CD4-positive, alpha-beta T cell (primary cell): ENCODE measurements at places on chromosomes 11 and 22. TPM values are rescaled to one million over a fixed set of nuclear protein-coding genes. Genes with fewer than 3 reads are reported as not detected.

GRCh38 chr11:127056338-127056971 is 55.9 kb upstream of the KIRREL3 start:
- no peak for DNase-seq

- no peak for DNase-seq
Observed at GRCh38 chr22:49193348-49193747, 634.3 kb downstream of the BRD1 start.

DNA sequence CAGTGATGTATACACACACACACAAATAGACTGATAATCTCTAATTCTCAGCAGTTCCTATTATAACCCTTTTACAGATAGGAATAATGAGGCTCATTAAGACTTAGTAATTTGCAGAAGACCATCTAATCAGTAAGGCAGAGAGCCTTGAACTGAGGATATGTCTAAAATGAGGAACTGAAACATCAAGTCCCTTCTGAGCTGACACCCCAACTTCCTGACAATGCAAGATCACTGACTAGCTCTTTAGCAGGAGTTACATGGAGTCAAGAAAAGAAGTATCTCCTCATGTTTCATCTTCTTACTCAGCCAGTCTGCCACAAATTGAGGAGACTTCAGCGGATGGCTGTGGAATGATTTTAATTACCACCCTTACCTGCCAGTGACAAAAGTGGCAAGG is 193.0 kb downstream of the MSANTD4 start:
- DNase-seq: no peak

DNA sequence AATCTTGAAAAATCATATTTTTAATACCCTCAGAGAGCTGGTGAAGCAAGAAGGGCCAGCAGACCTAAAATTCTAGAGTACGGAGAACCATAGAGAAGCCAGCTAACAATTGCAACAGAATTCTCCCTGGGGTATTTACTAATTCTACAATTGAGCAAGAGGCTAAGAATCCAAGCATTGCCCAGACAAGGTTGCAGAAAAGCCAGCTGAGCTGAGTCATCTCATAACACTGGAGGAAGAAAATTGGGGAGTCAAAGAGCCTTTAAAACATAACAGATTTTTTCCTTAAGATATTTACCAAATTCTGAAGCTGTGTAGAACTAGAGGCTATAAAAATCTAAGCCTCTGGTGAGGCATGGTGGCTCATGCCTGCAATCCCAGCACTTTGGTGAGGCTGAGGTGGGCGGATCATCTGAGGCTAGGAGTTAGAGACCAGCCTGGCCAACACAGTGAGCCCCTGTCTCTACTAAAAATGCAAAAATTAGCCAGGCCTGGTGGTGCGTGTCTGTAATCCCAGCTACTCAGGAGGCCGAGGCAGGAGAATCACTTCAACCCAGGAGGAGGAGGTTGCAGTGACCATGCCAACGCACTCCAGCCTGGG is 13.6 kb upstream of the TMEM216 start:
- DNase-seq: peak; percentile 37

DNA sequence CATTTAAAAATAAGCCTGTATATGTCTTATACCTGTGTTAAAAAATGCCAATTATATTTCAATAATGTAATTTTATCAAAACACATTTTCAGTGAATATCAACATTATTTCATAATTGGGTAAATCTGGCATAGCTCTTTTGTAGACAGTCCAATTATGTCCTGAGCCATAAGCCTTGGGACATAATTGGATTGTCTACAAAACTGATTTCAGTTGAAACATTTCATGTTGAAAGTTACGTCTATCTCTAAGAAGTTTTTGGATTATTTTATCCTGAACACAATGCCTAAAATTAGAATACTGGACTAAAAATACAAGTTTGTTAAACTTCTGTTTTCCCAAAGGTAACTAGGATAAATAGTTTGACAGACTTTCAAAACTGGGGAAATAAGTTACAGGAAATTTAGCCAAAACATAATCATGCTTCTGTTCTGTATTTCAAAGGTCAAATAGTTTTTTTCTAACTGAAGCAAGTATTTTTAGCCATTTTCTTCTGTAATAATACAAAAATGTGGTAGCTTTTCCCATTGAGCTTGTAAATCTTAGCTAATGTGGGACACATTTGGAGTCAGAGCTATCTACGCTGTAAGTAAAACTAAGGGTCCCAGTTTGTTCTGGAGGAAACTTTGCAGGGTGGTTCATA is 100.7 kb upstream of the BIRC3 start:
- DNase-seq: no peak

- no peak for DNase-seq
Observed at GRCh38 chr22:49320714-49321476, 506.8 kb downstream of the BRD1 start.

KCNJ1 gene
- total RNA-seq: 0.22 TPM

DNA sequence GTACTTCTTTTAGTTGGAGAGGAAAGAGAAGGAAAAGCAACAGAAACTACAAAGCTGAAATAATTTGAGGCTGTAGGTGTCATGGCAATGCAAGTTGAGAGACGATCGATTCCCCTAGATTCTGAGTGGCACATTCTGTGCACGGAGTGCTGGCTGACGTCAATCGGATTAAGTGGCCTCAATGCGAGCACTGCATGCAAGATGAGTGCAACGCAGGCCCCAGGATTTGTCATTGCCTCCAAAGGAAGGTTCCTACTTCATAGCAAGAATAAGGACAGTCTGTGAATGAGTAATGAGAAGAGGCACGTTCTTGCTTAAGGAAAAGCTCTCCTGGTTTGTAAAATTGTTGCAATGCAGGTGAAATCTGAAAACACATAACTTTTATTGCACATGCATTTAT is 892.4 kb downstream of the KCNA4 start:
- DNase-seq: no peak

ADAMTS8 gene
- total RNA-seq: not detected

- no peak for DNase-seq
Observed at GRCh38 chr11:62546929-62547625, 471 bp upstream of the AHNAK start.

LRRC32 gene
- total RNA-seq: 2.4 TPM

HSCB gene
- total RNA-seq: 3.4 TPM

PRMT3 gene
- 11.2 TPM for total RNA-seq

DNA sequence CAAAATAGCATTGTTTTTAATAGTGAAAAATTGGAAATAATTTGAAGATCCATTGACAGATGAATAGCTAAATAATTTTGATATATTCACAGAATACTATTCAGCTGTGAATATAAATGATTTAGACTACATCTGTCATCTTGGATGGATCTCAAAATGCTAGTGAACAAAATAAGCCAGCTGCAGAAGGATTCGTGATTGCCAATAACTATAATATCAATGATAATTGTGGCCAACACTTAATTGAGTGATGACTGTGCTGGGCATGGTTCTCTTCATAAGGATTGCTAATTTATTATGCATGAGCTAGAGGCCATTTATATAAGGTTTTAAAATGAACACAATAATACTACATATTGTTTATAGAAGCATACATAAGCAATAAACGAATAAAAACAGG is 60.4 kb downstream of the CTTN start:
- DNase-seq: no peak

ZFPL1 gene
- 46.2 TPM for total RNA-seq

PTH gene
- not detected for total RNA-seq

SLC22A24 gene
- total RNA-seq: not detected

DNA sequence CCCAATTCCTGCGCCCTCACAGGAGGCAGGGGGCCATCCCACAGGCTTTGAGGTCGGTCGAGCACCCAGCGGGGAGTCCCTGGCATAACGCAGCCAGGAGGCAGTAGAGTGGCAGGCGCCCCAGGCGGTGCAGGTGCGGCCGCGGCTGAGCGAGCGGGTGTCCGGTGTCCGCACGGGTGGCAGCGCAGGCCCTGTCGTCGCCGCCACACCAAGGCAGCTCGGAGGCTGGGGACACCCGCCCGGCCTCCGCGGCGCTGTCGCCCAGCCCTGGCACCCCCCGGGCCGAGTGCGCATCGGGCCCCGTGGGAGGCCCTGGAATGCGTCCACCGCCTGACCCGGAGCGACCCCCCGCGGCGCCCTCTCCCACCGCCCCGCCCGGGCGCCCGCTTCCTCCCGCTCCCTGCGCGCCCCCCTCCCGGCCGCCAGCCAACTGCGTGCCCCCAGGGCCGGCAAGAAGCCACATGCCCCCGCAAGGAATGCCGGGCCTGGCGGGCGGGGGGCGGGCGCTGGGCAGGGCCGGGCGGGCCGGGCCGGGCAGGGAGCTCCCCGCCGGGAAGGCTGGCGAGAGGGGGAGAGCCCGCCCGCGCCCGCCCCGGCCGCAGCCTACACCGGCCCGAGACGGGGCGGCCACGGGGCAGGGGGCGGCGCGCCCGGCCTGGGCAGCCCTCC is 33.9 kb downstream of the PRDM11 start:
- no peak for DNase-seq

PHOX2A gene
- total RNA-seq: not detected

TESMIN gene
- total RNA-seq: 3.7 TPM

C22orf42 gene
- total RNA-seq: not detected

DNA sequence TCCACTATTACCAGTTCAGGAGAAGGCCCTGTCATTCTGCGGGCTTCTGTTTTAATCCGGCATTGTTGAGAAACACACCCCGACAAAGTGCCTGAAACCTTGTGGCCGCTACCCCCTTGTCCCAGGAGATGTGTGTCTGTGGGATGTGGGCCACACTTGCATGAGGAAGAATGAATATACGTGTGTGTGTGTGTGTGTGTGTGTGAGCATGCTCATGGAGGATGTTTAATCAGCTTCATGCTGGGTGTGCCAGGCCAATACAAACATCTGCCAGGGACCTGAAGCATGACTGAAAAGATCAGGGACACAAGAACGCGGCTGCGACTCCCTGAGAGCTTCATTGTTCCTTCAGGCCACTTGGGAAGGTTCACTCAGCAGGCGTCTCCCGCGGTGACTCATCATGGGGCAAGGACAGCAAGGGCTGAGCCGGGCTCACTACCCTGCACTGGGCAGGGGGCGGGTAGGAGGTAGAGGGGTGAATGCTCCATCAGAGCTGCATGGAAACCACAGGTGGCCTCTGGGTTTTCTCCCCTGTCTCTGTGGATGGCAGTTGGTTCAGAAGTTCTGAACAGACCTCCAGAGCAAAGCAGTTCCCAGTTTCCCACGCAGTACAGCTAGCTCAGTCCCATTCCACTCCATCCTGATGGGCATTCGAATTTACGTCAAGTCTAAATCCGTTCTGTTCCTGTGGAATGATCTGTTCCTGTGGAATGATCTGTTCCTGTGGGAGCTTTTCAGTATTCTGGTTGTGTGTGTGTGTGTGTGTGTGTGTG is 7.0 kb upstream of the MALAT1 start:
- no peak for DNase-seq

DNA sequence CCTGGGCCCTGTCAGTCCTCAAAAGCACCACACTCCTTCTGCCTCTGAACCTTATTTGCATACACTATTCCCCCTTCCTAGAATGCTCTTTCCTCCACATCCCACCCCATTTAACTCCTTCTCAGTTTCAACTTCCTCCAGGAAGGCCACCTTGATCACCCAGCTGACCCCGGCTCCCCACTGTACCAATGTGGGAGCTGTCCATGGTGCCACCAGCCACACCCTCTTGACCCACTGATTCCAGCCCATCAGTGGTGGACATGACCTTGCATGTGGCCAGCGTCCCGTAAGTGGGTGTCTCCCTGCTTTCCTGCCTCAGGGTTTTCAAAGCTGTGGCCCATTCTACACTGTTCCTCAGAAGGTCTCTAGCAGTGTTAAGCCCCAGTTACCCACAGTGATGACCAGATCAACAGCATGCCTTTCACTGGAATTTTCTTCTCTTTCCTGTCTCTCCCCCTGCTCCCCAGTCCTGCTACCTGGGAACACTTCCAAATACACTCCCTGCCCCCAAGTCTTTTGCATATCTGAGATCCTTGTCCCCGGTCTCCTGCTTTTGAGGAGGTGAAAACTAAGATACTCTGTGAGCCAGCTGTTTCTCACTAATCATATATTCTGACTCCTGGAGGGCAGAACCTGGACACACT is 346.6 kb downstream of the MN1 start:
- no peak for DNase-seq

MISFA gene
- 0.56 TPM for total RNA-seq

DNA sequence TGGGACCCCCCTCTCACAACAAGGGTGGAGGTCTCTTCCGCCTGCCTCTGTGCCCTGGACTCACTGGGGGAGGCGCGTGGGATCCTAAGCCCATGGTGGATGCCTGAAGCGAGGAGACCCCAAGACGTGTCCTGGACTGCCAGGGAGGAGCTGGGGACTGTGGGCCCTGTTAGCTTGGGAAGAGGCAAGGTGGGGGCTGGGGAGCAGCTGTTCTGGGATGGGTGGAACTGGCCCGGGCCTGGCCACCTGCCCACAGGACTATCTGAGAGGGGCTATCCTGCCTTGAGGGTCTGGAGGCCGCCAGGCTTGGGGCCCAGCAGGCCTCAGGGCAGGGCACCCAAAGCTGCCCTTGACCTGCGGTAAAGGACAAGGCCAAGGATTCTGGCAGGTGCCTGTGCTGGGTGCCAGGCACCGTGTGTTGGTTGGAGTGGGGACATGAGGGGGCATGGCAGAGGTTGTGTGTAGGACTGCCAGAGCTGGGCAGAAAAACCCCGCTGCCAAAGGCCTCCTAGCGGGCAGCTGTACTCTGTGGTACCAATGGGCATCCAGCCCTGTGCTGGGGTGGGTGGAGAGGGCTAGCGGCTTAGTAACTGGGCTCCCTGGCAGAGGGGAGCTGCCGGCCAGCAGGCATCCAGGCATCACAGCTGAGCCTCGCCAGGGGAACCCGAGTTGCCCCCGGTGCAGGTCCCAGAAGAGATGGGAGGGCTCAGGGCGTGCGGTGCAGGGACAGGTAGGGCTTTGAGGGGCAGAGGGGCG is 670 bp downstream of the LSP1 start:
- DNase-seq: no peak

- DNase-seq: no peak
Observed at GRCh38 chr11:113072237-113072858, 111.1 kb downstream of the NCAM1 start.

DNA sequence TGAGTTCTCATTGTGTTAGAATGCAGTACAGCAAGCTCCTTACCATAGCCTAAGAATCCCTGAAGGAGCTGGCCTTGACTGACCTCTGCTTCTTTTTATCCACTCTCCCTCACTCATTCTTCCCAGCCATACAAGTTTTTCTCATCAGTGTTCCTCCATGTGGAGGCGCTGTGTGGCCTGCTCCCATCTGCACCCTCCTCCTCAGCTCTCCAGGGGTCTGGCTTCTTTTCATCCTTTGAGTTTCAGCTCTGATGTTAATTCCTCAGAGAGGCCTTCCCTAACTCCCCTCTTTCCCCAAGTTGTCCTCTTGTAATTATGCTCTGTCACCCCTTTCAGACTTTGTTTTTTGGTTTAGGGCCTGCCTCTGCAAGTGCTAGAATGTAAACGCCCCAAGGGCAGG is 144.8 kb downstream of the WNT7B start:
- DNase-seq: no peak

MS4A3 gene
- not detected for total RNA-seq
